Glomerular endothelial cell (primary cell): ENCODE measurements at places on chromosomes 5 and 9. TPM values are rescaled to one million over a fixed set of nuclear protein-coding genes. Genes with fewer than 3 reads are reported as not detected.

DNA sequence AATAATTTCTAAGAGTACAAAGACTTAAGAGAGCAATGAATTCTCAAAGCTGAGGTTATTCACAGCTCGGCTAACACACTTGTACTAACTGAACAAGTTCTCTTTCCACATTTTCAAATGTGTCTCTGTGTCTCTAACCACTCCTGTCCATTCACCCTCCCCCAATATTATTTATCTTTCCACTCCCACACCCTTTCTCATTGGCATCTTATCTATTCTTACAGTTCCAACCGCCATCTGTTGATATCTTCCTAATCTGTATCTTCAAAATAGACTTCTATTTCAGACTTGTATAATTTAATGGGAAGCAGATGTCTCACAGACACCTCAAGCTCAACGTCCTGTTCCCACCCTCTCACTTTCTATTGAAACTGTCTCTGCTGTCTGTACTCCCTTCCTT, 205.9 kb downstream of the ANXA1 start:
- no peak for DNase-seq

Gene PCDHAC2
- not detected in 2 replicates for total RNA-seq

Gene FOXD4L6
- not detected in 2 replicates for total RNA-seq

Gene SURF6
- 17.1 and 22.9 TPM in 2 replicates for total RNA-seq

Gene ABO
- total RNA-seq = under 0.01 and 0.05 TPM in 2 replicates
